Activated CD4-positive, CD25-positive, alpha-beta regulatory T cell treated with anti-CD3 and anti-CD28 coated beads, Interleukin-2, amount 50 U/mL, for 72 hours (primary cell): ENCODE measurements at places on chromosomes 6 and 20.

DNA sequence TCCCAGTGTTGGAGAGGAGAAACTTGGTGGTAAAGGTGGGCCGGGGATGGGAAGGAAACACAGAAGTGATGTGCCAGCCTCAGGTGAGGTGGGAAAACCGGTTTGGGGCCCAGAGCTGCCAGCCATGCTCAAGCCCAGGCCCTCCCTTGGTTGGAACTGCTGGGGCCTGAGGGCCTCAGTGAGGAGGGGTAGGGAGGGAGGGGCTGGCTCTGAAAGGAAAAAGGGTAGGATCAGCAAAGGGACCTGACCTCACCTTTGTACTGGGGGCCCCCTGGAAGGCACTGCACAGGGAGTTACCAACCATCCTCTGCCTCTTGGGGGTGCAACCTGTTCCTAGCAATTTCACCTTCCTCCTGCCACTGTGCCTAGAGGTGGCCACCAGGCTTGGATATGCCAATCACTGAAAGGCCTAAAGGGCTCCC is 1.8 kb upstream of the SPEF1 start:
- DNase-seq = no peak

- no peak for DNase-seq
These were observed 38.4 kb downstream of the BMP5 start for GRCh38 chr6:55836945-55837344.

DNA sequence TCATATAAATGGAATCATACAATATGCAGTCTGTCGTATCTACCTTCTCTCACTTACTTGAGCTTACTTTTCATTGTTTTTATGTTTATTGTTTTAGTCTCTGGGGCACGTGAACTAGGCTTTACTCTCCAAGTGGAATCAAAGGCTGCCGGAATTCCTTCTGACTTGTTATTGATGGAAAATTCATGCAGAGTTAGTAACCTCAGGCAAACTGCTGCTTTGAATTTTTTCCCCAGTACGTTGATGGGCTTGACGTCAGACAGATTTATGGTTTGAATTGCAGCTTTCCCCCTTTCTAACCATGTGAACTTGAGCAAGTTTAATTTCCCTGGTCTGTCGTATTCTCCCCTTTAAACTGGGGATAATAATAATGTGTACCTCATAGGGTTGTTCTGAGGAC is 68.6 kb downstream of the ZDHHC14 start:
- no peak for DNase-seq

GRCh38 chr20:17860301-17861197 is 108.0 kb downstream of the SNX5 start:
- no peak for DNase-seq

DNA sequence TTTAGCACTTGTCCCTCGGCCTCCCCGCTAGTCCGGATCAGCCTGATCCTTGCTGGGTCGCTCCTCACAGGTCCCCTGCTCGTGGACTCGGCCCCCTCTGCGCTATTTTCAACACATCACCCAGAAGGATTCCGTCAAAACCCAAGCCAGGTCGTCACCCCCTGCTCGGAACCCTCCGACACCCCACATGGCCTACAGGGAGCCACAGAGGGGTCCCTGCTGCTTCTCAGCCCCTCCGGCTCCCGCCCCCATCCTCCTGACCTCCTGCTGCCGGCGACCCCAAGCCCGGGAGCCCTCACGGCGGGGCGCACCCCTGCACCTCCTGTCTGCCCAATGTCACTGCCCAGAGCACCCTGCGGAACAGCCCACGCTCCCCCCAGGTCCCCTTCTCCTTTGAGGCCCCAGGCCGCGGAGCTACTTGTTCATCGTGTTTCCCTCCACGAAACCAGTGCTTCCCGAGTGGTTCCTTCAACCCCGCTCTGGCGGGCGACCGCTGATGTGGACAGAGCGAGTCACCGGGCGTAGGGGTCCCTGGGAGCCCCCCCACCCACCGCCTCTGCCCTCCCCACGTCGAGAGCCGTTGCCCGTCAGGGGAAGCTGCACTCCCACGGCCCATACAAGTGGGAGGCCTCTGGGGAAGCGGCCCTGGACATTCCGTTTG is 638 bp upstream of the MYL9 start:
- DNase-seq = no peak

DNA sequence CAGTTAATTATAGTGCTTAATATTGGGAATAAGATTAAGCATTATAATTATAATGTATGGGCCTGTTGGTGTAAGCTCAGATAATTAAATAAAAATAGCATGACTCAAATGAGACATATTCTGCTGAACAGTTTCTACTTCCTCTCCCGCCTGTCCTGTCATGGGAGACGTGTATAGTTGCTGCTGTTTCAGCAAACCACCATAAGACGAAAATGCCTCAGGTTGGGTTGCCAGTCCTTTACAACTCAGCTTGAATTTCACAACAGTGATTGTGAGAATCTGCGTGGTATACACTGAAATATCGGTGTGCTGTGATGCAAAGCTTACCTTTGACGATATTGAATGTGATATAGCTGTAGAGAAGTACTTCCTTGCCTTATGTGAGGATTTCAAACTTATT is 99.5 kb downstream of the POPDC3 start:
- no peak for DNase-seq

DNA sequence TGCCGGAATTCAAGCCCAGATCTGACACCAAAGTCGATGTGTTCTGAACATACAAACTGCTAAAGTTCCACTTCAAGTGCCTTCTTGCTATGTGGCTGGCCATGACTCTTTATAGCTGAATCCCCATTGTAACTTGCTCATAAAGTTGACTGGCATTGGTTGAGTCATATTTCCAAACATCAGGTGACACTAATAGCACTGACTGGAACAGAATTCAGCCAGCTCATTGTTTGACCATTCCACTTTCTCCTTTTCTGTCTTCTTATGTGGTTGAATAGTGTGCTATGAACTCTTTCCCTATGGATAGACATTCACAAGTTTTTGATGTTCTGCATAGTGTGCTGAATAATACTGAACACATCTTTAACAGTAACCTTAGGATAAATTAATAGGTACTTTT is 266.2 kb upstream of the ZFP64 start:
- no peak for DNase-seq

- no peak for DNase-seq
These were observed 202.5 kb downstream of the BCAS1 start for GRCh38 chr20:53867741-53868351.

- DNase-seq = no peak
These were observed 109.8 kb downstream of the JARID2 start for GRCh38 chr6:15355683-15356099.

DNA sequence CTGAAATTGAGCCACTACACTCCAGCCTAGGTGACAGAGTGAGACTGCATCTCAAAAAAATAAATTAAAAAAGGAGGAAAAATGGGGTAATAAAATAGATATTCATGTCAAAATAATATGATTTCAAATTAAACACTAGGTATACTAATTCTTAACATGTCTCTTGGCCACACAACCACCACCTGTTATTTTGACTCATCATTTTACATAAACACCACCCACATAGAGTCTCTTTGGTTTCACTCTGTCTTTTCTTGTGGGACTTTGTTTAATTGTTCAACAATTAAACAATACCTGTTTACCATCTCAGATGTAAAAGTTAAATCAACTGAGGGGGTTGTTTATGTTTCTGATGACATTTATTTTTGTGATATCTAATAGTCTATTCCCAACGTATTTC is 476.8 kb upstream of the ADGRB3 start:
- no peak for DNase-seq

GRCh38 chr6:128461501-128461900 is 58.9 kb downstream of the PTPRK start:
- DNase-seq = no peak

DNA sequence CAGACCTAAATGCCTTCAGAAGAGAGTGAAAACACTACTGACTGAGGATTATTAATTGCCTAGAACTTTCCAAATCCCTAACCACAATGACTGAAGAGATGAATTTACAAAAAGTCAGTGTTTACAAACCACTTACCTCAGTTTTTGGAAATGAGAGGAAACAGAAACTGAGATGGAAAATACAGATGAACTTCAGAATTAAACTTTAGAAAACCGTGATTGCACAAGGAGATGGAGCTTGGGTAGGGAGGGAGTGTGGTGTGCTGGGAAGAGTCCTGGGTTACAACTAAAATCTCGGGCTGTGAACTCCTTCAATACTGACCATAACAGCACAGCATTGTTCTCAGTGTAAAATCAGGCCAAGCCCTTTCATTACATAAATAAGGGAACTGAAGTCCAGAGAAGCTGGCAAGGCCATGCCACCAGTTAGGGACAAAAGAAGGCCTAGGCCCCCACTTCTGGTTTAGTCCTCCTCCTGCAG is 4.0 kb downstream of the ELMO2 start:
- no peak for DNase-seq

GRCh38 chr6:87706187-87706966 is 4.3 kb upstream of the AKIRIN2 start:
- no peak for DNase-seq

DNA sequence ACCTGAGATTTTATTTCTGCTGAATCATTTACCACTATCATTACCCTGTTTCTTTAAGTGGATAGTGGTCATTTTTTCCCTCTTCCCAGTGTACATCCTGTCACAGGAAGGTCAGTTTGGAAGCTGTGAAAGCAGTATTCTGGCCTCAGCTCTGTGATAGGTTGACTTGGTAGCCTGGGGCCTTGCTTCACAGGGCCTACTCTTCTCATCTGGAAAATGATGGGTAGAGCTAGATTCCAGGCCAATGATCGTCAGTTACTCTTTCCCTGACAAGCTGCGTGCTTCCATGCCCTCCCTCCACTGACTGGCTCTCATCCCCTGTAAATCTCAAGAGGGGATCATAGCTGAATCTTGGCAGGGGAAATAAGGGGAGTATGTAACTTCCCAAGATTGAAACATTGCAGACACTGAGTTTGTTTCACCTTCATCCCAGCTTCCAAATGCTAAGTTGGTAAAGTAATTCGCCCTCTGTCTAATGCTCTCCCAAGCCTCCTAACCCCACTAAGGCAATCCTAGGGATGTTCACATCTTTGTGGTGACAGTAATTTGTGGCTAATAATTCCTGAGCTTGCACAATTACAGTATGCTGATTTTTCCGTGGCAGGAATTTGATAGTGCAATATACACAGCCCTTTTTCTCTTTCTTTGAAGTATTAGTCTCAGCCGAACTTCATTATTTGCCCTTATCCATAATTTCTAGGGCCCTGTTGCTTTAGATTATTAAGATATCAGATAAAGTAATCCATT is 51.2 kb downstream of the VAPB start:
- no peak for DNase-seq

DNA sequence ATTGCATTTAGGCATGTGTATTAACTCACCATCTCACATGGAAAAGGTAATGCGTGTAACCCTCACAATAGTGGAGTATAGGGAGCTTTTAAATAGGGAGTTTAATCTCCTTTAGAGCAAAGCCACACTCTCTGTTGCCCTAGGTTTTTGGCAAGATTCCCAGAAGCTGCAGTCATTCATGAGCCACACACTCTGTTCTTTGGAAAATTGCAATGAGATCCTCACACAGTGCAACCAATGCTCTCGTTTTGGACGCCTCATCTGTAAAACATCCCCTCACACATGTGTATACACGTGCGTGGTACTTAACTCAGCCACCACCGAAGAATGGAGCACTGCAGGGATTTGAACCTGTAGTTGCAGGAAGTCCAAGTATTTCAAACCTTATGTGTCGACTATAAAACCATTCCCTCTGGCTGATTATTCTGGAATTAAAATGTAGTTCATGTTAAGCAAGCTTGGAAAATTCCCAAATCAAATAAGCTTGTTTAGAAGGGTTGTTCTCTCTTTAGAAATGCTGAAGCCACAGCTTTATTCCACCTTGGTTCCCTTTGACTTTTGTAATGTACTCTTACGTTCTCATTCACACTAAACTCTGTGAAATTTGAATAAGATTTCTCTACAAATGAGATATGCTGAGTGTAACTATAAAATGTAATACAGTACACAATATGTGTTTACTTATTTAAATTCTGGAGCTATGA is 489.8 kb upstream of the MANEA start:
- DNase-seq = no peak

DNA sequence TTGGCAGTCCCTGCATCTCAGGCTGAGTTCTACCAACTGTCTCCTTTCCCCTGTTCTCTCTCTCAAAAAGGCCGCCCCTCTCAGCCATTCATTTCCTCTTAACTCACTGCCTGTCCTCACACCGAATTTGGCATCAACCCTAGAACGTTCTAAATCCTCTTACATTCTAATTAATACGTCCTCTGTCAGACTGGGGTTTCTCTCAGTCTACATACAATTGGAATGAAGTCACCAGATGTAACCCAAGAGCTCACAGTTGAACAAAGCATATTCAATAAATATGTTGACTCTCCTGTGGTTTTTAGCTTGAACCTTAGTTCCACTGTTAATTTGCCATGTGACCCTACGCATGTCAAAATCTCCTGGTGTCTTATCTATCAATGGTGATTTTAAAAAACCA is 269.6 kb downstream of the CLIC5 start:
- DNase-seq = no peak

- DNase-seq = no peak
These were observed 57.9 kb upstream of the SMIM8 start for GRCh38 chr6:87264481-87264880.

DNA sequence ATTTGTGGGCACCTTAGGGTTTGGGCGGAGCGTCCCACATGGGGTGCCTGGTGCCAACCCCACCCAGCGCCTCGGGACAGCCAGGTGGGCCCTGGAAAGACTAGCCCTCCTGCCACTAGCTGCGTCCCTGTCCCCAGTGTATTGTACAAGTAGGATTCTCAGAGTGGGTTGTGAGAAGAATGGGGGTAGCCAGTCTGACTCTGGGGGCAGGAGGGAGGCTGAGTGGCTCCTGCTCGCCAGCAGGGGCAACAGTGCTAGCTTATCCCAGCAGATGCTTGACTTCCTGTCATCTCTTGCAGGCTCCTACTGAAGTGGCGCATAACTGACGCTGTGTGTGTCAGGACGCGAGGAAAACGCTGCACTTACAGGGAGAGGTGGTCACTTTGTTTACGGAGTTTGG is 9.3 kb downstream of the PSMA7 start:
- DNase-seq = no peak

GRCh38 chr6:32637219-32637880 is at the start of gene HLA-DQA1:
Gene HLA-DQA1, plus strand, starts transcription at chr6:32637406. Its CDS starts 53 bp downstream, at chr6:32637459.
- DNase-seq = no peak

DNA sequence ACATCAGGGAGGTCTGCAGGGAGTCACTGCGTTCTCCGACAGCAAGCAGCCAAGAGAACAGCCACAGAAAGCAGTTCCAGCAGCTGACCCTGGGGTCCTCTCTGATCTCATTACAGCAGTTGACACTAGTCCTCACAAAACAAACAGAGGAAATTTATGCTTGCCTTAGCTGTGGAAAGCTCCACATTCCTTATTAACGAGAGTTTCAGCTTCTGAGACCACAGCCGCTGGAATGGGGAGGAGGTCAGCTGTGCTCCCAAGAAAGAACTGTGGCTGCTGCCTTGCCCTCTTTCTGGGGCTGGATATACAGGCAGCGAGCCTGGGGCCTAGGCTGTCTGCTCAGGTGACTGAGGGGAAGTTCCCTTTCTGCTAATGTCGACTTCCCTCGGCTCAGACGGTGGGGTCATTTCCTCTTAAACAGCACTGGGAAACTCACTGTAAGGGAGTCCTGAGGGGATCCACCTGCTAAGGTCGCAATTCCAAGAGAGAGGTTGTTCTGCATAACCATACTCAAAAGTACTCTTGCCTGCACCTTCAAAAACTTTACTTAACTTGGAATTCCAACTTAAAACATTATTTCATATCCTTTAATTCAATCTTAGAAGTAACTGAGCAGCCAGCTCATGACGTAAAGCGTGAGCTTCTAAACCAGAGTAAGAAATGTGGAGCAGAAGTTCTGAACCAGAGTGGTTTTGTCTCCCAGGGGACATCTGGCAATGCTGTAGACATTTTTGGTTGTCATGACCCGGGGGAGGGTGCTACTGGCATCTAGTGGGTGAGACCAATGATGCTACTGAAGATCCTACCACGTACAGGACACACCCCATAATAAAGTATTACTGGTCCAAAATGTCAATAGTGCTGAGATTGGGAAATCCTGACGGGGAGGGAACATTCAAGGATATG is 80.3 kb downstream of the BACH2 start:
- DNase-seq = no peak
